ENCODE measurements at places on chromosomes 6 and 20.
A peak's percentile ranks its signal among the peaks of the same experiment; 100 is the strongest.

DNA sequence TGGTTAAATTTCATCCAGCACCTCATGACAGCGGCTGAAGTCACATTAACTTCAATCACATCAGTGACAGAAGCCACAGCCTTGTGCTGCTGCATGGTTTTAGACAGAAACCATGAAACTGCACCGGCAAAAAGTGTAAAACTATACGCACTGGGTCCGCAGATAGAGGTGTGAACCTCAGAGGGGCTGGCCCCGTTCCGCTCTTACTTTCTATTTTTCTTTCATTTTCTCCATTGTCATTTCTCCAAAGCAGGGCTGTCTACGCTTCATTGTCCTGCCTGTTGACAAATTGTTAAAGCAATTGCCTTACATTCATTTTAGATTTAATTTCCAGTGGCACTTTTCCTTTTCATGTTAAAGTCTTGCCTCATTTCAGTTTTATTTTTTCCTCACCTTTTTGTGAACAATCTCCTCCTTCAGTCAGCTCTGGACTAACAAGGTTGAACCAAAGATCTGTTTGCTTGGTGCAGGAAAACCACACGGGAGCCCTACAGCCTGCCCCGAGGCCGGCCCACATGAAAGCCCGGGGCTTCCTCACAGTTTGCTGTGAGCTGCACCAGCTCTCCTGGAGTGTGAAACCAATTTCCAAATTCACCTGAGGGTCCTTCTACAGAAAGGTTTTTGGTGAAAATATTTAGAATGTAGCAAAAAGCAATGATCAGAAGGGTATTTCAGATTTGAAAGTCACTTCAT, 63.7 kb downstream of the PRR18 start:
- DNase-seq, result no peak

GRCh38 chr6:115545672-115545986, 515.1 kb downstream of the FRK start:
- DNase-seq, result no peak

- no peak for DNase-seq
Observed at GRCh38 chr20:60258255-60258863, 300.1 kb downstream of the CDH26 start.

DNA sequence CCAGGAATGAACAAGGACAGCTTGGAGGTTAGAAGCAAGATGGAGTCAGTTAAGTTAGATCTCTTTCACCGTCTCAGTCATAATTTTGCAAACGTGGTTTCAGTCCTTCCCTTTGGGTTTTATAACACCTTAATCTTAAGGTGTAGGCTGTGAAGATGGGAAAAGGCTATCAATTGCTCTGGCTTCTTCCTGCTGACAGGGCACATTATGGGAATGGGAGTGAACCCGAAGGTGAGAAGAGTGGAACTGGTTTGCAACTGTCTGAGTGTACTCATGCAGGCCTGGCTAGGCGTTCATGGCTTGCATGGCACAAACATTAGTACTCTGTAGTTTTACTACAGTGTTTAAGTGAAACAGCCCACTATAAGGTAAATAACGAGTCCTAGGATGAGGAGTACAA, 9.4 kb downstream of the TAF8 start:
- DNase-seq, result no peak

DNA sequence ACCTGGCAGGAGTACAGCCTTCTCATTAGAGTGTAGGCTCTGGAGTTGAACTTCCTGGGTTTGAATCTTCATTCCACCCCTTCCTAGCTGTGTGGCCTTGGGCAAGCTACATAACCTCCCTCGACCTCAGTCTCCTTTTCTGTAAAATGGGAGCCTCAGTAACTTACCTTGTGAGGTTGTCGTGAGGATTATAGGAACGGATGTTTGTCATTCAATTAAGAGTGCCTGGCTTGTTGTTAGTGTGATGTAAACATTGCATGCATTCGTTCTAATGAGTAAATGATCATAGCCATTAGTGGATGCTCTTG, 45.2 kb downstream of the TOX2 start:
- DNase-seq, result no peak

DNA sequence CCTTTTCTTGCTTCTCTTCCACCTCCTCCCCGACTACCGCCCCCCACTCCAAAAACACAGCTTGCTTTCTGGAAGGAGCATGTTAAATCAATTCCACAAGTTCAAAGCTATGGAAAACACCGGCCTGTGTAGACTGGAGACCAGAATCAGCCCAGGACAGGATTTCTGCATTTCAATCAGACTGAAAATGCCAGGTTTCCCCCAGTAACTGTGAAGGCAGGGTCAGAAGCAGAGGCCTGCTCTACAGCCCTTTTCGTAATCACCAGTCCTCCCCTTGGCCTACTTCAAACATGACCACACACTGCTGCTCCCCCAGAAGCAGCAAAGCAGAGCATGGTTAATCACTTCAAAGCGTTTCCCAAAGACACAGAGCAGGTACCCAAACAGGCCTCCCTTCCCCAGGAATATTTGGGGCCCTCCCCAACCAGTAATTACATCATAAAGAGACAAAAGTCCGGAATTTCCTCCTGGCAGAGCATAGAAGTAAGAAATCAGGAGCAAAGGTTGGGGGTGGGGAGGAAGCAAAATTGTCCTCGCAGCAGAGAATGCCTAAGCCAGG, 38.4 kb downstream of the ZMYND8 start:
- DNase-seq, result peak; percentile 66

DNA sequence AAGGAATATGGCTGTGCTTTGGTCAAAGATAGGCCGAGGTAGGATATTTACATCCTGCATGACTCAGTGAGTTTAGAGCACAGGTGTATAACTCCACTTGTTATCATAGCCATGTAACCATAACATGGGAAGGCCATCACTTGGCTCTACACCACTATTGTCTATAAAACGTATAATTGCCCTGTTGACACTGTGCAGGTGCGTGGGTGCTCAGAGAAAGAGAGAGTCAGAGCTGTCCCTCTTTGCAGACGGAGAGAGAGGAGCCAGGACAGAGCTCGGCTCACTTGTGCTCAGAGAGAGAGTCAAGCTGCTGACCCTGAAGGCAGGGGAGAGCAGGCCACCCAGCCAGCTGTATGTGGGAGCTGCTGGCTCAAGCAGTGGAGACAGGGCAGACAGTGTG, 46.0 kb downstream of the OR2B6 start:
- no peak for DNase-seq

GRCh38 chr6:39608652-39609345, 116.4 kb downstream of the KIF6 start:
- no peak for DNase-seq

DNA sequence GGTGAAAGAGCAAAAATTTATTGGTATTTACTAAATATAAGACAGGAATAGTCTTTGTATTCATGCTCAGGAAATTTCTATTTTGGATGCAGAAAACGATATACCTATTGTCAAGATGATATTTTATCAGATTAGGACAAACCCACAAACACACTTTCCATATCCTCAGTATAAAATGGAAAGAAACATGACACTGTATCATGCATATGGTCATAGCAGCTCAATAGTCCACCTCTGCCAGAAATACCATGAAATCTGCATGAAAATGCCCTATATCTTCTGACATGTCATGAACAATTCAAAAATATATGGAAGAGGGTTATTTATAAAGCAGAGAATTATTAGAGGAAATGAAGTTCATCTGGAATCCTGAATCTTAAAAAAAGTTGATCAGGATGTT, 11.7 kb upstream of the HINT3 start:
- DNase-seq, result no peak

DNA sequence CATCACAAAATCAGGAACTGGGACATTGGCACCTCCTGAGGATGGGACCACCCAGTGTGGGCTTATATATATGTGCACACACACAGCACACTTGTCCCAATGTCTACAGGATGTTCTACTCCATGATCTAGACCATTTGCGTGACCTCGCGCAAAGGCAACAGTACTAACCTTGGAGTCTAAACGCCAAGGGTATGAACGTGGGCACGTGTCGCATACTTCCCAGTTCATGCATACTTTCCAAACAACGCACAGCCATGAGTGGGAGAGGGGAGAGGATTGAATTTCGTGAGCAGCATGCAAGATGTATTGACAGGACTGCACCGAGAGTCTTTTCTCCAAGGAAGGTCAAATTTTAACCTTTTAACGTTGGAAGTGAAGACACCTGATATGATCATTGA, 214.2 kb upstream of the QKI start:
- DNase-seq, result no peak

GRCh38 chr6:165886169-165886568, 223.1 kb upstream of the PDE10A start:
- DNase-seq, result no peak

DNA sequence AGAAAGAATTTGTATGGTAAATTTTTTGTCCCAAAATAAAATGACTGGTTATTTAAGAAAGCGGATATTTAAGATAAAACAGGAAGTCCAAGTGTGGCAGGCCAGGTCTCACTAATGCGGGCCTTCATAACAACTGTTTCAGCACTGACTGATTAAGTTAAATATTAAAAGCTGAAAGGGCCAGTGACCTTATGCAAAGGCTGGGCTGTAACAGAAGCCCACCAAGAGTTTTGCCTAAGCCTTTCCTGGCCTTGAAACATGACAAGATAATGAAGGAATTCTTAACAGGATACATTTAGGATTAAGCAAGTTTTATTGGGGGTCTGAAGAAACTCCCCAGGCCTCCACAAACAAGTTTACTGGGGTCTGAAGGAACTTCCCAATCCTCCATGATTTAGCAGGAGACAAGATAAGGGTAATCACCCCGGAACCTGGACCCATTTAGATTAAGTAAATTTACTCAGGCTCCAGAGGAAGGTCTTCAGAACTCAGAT, 36.3 kb downstream of the ZNF133 start:
- no peak for DNase-seq

- DNase-seq, result no peak
Observed at GRCh38 chr20:23433628-23434027, 5.9 kb upstream of the CSTL1 start.

- no peak for DNase-seq
Observed at GRCh38 chr6:5771211-5771610, 235.5 kb downstream of the NRN1 start.

DNA sequence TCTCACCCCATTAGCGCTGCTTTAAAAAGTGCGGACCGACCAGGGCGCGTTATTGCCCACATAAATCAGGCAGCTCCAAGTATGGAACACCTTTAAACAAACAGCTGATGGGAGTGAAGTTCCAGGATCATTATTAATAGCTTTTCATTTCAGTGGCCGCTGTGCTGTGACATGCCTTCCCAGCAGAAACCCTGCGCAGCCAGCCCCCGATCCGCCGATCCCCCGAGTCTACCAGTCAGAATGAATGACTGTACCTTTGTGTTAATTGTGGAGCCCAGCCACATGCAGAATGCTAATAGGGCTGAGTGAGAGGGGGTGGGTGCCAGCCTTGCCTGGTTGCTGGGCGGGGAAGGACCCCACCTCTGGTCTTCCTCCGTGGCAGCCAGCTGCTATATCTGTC, 21.9 kb downstream of the CDH22 start:
- DNase-seq, result no peak

GRCh38 chr6:138119976-138120375, 12.8 kb upstream of the PERP start:
- no peak for DNase-seq

- DNase-seq, result no peak
Observed at GRCh38 chr6:137976430-137976829, 109.4 kb downstream of the TNFAIP3 start.

DNA sequence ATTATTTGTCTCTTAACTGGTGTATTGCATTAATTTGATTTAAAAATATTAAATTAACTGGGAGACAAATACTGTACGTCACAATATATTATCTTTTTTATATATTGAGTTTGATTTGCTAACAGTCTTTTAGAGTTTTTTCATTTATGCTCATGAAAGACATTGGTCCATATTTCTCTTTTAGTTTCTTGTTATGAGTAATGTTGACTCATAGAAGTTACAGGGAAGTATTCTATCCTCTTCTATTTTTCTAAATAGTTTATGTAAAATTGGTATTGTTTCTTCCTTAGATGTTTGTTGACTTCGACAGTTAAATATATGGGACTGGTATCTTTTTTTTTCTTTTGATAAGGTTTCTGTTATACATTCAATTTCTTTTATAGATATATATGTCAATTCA, 1115.6 kb upstream of the CITED2 start:
- no peak for DNase-seq

GRCh38 chr6:18400831-18401446, 13.8 kb downstream of the RNF144B start:
- no peak for DNase-seq

- peak; percentile 75 for DNase-seq
Observed at GRCh38 chr6:151765444-151765886, 42.0 kb upstream of the ESR1 start.

- no peak for DNase-seq
Observed at GRCh38 chr20:58463256-58463655, 51.9 kb downstream of the APCDD1L start.

DNA sequence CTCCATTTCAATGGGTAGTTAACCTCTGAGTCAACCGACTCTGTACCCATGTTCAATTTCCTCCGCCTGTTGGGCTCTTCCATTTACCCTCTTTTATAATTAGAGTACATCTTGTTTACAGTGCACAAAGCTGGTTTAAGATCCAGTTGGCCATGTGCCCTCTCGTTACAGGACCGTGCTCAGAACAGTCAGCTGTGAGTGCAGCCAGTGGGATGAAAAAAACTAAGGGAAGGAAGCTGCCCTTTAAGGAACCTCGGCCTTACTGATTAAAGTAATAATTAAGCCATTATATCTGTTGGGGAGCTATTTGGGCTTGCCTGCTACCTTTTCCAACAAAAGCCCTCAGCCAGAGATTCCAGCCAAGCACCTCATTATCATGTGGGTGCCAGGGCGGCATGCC, 68.8 kb downstream of the TMEM170B start:
- DNase-seq, result no peak

DNA sequence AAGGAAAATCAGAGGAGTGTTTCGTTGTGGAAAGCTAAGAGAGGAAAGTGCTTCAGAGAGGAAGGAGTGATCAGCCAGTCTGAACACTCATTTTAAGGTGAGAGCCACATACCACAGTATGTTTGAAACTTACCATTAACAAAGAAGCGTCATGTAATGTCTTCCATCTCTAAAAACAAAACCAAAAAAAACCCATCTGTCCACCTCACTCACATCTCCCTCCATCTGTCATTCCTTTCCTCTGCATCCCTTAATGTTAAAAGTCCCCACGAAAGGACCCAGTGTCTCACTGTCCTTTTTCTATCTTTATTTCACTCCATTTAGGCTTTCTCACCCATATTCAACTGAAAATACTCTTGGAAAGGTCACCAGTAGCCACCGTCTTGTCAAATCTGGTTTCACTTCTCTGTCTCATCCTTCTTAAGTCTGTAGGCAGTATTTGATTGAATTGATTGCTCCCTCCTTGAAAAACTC, 59.4 kb upstream of the GNRH2 start:
- no peak for DNase-seq

GRCh38 chr20:63071541-63072181, 64.9 kb upstream of the BHLHE23 start:
- no peak for DNase-seq

- DNase-seq, result no peak
Observed at GRCh38 chr6:76792394-76792793, 670.9 kb downstream of the HTR1B start.

Measured in uterus (tissue), 4 donors.